ENCODE measurements at places on chromosomes 2 and 18.
A peak's percentile ranks its signal among the peaks of the same experiment; 100 is the strongest.

DNA sequence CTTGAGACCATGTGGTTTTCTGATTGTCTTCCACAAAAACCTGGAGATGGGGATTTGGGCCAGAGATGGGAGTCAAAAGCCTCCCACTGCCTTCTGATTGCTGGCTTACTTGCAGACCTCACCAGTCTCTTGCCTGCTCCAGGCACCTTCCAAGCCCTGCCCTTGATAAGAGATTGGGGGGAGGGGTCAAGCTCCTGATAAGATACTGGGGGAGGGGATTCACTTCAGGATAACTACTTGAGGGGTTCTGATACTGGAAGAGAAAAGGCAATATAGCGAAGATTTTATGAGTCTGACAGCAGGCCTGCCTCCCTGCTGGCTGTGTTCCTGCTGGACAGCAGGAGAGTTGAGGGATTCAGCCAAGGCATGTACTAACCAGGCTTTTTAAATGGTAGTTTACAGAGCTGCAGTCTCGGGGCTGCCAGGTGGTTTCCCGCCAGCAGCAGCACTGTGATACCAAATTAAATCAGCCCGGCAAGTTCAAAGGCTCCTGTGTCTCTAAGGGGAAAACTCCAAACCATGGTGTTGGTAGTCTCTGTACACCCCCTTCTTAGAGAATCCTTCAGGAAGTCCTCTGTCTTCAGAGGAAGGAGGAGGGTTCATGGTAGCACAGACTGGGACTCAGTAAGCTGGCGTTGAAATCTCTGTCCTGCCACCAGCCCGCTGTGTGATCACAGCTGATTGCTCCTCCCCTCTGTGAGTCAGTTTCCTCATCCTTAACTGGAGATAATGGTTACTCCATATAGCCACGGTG lies 58.3 kb downstream of the FBXO36 start:
- H3K36me3 ChIP-seq, result no peaks in the 10 kb centered on the region
- DNase-seq, result peak; percentile 72
- peak overlapping the region; percentile 1 for H3K27ac ChIP-seq
- H3K4me1 ChIP-seq, result peaks cover 13% of the 10 kb centered on the region
- no peaks in the 10 kb centered on the region for H3K27me3 ChIP-seq
- no peak overlapping the region for H3K4me3 ChIP-seq

DNA sequence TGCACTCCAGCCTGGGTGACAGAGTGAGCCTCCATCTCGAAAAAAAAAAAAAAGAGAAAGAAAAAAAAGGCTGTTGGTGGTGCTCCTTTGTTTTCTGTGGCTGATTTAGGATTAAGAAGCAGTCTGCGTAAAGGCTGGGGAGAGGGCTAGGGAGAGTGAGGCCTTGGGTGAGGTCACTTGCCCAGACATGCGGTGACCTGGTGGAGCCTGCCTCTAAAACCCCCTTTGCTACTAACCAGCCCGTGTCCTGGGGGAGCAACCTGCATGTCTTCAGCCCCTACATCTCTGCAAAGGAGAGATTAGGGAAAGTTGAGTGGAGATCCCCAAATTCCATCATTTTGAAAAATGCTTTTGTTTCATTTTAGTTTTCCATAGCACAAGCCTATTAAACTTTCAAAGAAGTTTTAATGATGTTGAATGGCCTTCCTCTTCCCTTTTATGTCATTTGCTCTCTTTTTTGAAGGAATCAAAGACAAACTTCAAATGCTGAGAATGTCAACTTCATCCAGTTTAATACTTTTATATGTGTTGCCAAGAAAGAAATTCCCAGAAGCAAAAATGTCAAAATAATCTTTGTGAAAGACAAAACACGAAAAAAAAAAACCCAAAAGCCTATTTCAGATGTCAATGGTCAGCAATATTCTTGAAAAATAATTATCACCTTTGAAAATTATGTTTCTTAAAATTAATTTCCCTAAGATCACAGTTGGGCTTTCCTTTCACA lies 38.9 kb upstream of the RALBP1 start:
- no peak overlapping the region for H3K27ac ChIP-seq
- peaks cover 13% of the 10 kb centered on the region for H3K4me1 ChIP-seq
- no peak overlapping the region for H3K4me3 ChIP-seq
- no peaks in the 10 kb centered on the region for H3K36me3 ChIP-seq
- no peaks in the 10 kb centered on the region for H3K27me3 ChIP-seq

DNA sequence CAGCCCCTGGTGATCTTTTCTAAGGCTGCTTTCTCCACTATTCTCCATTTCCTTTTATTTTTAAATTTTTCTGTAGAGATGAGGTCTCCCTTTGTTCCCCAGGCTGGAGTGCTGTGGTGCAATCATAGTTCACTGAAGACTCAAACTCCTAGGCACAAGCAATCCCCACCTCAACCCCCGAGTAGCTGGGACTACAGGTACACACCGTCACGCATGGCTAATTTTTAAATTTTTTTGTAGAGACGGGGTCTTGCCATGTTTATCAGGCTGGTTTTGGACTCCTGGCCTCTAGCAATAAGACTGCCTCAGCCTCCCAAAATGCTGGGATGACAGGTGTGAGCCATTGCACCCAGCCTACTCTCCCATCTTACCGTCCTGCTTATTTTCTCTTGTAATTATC lies 22.7 kb upstream of the LPIN2 start:
- no peaks in the 10 kb centered on the region for H3K27me3 ChIP-seq
- H3K27ac ChIP-seq, result no peak overlapping the region
- peaks cover 5% of the 10 kb centered on the region for H3K4me1 ChIP-seq
- no peak for DNase-seq
- H3K36me3 ChIP-seq, result no peaks in the 10 kb centered on the region

DNA sequence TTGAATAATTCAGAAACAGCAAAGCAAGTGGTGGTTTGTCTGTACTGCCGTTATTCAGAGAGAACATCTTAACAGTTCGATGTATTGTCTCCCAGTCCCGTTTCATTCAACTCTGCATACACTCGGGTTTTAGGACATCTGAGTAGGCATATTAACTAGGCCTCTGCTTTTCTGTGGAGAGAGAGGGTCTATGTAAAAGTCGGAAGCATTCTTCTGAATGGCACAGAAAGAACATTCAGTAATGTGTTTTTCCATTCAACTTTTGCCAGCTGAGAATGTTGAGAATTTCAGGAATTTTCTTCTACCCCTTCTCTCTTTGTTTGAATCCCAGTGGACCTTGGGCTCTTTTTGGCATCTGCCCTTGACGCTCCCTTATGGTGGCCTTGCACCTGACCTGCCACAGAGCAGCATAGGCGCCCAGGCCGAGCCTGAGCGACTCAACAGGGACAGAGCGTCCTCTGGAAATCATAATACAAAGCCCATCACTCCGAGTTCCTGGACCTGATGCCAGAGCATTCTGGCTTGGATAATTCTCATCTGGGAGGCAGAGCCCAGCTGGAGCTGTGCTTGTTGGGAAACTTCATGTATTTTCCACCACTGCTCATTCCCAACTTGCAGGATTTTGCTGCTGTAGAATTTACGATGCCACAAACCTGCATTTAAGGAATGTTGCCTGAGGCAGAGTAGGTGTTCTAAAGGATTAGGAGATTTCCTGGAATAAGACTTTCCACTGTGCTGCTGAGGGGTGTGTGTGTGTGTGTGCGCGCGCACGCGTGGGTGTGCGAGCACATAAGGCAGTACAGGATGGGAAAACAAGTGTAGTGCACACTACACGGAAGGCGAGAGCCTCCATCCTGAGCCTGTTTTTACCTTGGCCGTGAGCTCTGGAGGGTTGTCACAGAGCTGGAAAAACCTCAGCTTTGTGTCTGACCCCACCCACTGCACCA lies 77.2 kb upstream of the TXNDC2 start:
- peaks cover 12% of the 10 kb centered on the region for H3K4me1 ChIP-seq
- no peaks in the 10 kb centered on the region for H3K27me3 ChIP-seq
- DNase-seq, result peak; percentile 34
- H3K36me3 ChIP-seq, result no peaks in the 10 kb centered on the region
- H3K4me3 ChIP-seq, result no peak overlapping the region

DNA sequence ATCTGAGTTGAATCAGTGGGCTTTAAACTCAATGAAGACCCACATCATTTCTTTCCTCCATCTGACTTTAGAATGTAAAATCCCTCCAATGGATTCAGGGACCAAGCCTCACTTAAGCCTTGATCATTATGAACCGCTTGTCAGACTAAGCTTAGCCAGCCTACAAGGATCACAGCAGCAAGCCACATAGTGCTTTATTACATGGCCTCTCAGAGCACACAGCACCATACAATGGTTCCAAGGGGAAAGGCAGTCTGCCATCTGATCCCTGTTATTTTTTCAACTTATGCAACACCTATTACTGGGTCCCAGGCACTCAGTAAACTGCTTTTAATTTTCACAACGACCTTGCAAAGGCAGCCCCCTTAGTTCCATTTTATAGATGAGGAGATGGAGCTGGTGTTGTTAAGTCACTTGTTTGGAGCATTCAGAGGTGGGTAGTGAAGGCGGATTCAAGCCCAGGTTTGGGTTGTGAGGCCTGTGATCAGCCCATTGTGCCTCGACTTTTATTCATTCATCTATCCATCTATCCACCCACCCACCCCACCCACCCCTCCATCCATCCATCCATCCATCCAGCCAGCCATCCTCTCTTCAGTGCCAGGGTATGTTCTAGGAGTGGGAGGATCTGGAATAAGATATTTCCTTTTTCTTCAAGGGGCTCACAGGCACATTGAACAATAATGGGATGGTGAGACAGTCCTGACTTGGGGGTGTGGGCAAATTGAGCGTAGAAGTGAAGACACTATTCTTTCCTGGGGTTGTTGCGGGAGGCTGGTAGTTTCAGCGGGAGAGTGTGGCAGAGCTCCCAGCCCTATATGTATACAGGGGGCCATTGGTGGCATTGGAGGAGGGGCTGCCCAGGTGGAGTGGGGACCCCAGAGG lies 141.2 kb downstream of the MYCN start:
- H3K27ac ChIP-seq, result no peak overlapping the region
- H3K36me3 ChIP-seq, result no peaks in the 10 kb centered on the region
- no peak for DNase-seq
- no peaks in the 10 kb centered on the region for H3K4me1 ChIP-seq
- no peak overlapping the region for H3K4me3 ChIP-seq

GRCh38 chr2:223075301-223076270 lies 23.6 kb downstream of the KCNE4 start:
- no peaks in the 10 kb centered on the region for H3K27me3 ChIP-seq
- no peak for DNase-seq
- H3K4me3 ChIP-seq, result no peak overlapping the region
- H3K4me1 ChIP-seq, result no peaks in the 10 kb centered on the region
- H3K27ac ChIP-seq, result no peak overlapping the region
